ENCODE measurements at places on chromosomes 12 and 14.

- no peak for DNase-seq
Measured at GRCh38 chr14:42750771-42751170, 1144.1 kb downstream of the LRFN5 start.

DNA sequence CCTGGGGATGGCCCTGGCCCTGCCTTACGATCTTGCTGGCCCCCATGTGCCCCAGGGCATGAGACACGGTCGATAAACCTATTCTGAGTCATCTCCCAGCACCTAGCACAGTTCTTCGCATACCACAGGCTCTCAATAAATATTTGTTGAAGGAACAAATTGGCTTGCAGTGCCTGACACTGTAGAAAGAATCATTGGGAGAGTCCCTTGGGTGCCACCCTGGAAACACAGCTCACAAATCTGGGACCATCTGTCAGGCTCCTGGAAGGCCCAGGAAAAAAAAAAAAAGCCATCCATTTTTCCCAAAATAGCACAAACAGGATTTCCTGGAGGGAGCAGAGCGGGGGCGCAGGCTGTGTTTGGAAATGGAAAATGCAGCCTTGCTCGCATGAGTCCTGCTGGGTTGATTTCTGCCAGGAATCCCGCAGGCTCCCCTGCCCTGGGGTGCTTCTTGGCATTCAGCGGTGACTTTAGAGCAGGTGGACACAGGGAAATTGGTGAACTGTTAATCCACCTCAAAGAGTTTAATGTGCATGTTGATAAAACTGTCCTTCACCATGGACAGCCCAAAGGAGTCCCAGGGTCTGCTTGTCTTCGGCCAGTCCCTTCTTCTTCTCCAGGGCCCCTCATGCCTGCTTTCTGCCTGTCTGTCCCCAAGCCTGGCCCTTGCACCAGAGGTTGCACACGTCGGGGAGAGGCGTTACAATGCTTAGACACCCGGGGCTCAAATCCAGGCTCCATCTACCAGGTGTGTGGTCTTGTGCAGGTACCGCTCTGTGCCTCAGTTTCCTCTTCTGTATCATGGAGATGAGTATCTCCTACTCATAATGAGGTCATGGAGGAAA is 106.1 kb upstream of the RFLNA start:
- DNase-seq, result no peak

- no peak for DNase-seq
Measured at GRCh38 chr14:33592297-33592696, 358.6 kb downstream of the EGLN3 start.

DNA sequence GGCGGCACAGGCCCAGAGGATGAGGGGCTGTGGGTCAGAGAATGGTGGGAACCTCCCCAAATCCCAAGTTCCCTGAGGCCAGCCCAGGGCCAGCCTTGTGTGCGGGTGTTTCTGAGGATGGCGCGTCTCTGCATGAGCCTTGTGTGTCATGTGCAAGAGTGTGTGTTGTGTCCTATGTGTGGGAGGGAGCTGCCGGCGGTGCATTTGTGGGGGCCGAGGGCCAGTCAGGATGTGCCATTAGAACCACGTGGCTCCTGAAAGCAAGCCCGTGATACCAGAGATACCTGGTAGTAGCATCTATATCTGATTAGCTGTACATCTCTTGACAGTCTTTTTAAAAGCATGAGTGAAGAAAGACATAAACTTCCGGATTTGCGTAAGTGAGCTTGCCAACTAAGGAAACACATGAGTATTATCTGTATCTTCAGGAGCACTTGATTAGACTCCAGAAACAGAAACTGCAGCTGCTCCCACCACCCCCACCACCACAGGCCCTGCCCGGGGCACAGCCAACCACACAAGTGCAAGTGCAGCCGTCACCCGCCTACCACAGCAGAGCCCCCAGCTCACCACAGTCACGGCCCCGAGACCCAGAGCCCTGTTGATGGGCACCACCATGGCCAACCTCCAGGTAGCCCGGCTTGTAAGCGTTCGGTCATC is 19.2 kb downstream of the DDX51 start:
- no peak for DNase-seq

- DNase-seq, result no peak
Measured at GRCh38 chr14:77980475-77981321, 180.8 kb downstream of the ADCK1 start.

DNA sequence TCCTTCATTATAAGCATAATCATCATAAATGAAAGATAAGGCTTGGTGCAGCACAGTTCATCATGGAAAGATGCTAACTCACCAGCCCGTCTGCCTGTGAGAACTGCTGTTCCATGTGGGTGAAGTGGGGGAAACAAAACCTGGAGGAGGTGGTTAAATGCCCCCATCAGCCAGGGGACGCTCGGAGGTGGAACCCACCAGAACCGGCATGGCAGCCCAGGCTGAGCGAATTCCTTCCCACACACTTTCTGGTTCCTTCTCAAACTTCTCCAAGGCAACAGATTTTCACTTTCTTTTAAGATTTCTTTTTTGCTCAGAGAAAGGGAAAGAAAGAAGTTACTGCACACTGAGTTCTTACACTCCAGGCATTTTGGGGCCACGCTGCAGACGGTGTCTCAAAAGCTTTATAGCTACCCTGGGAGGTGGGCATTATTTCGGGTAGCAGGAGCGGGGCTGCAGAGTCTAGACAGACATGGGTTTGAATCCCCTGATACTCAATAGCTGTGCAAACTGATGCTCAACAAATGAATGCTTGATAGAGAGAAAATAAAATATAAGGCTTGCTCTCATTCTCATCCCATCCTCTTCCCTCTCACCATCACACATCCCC is 190.7 kb downstream of the BCL11B start:
- DNase-seq, result no peak

DNA sequence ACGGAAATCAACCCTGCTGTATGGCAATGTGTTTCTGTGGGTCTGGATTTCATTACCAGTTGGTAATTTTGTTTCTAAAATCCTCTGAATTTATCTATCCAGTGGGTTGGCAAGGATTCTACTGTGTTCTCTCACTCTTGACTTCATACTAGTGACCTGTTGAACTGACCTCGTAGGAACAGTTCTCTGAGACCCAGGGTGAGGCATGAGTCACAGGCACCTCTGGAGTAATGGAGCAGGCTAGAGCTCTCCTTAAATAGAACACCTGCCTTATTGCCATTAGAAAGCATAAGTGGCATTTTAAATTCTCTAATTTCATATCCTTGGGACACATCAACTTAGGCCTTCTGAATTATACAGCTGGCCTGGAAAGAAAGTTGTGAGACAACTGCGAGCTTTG is 258.3 kb upstream of the NAV3 start:
- no peak for DNase-seq
